ENCODE measurements at places on chromosomes 16 and 17. TPM values are rescaled to one million over a fixed set of nuclear protein-coding genes. Genes with fewer than 3 reads are reported as not detected.

Gene EEF2K
- total RNA-seq, result 12.3 TPM

Gene PLXDC1
- total RNA-seq, result 0.67 TPM

Gene TEKT5
- total RNA-seq, result 0.04 TPM

Gene TRPV3
- 2.9 TPM for total RNA-seq

Gene CLEC19A
- not detected for total RNA-seq

Gene TLCD3B
- total RNA-seq, result not detected

Gene SMIM36
- total RNA-seq, result not detected

- no peak for DNase-seq
These were observed 998 bp upstream of the TMEM11 start for GRCh38 chr17:21214777-21215541.

DNA sequence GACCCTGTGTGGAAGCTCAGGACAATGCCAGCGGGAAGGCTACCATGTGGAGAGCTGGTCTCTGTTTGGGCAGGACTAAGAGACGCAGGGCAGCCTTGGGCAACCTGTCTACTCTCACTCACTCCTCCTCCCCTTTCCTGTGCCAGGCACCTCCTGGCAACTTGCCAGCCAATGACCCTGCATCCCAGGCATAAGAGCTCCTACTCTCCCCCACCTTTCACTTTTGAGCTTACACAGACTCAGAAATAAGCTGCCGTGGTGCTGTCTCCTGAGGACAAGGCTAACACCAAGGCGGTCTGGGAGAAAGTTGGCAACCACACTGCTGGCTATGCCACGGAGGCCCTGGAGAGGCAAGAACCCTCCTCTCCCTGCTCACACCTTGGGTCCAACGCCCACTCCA, 2.6 kb downstream of the HBM start:
- no peak for DNase-seq

DNA sequence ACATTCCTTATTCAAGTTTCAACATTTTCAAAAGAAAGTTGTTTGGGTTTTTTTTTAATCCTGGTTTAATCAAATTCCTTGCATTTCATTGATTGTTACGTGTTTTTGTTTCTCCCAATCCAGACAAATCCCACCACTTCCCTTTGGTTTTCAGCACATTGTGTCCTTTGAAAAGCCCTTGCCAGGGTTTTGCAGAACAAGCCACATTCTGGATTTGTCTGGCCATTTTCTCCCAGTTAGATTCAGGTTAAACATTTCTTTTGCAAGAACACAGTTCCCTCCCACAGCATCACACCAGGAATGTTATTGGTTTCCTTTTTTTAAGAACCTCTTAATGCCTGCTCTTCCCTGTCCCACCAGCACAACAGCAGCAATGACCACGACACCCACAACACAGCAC, 278.0 kb upstream of the SALL1 start:
- DNase-seq, result no peak

GRCh38 chr16:3027983-3028715, 4.3 kb downstream of the THOC6 start:
- no peak for DNase-seq

- no peak for DNase-seq
These were observed 362.4 kb downstream of the SLC39A11 start for GRCh38 chr17:72730077-72730476.

GRCh38 chr17:48605409-48605919, 678 bp upstream of the HOXB6 start:
- no peak for DNase-seq

DNA sequence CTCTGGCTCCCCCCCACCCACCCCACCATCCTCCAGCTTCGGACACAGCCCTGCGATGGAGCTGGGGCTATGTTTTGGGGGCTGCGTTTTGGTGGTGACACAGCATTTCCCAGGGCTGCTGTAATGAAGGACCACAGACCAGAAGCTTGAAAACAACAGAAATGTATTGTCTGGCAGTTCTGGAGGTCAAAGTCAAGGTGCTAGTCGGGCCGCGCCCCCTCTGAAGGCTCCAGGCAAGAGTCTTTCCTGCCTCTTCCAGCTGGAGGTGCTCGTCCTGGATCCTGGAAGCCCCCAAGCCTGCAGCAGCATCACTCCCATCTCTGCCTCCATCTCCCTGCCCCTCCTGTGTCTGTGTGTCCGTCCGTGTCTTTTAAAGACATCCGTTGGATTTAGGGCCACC, 50.8 kb downstream of the TBC1D16 start:
- DNase-seq, result no peak

GRCh38 chr16:79845033-79845733, 244.6 kb upstream of the MAF start:
- no peak for DNase-seq

Measured in kidney epithelial cell (primary cell).